Vagina (tissue), 2 donors: ENCODE measurements at places on chromosomes 16 and 17.

DNA sequence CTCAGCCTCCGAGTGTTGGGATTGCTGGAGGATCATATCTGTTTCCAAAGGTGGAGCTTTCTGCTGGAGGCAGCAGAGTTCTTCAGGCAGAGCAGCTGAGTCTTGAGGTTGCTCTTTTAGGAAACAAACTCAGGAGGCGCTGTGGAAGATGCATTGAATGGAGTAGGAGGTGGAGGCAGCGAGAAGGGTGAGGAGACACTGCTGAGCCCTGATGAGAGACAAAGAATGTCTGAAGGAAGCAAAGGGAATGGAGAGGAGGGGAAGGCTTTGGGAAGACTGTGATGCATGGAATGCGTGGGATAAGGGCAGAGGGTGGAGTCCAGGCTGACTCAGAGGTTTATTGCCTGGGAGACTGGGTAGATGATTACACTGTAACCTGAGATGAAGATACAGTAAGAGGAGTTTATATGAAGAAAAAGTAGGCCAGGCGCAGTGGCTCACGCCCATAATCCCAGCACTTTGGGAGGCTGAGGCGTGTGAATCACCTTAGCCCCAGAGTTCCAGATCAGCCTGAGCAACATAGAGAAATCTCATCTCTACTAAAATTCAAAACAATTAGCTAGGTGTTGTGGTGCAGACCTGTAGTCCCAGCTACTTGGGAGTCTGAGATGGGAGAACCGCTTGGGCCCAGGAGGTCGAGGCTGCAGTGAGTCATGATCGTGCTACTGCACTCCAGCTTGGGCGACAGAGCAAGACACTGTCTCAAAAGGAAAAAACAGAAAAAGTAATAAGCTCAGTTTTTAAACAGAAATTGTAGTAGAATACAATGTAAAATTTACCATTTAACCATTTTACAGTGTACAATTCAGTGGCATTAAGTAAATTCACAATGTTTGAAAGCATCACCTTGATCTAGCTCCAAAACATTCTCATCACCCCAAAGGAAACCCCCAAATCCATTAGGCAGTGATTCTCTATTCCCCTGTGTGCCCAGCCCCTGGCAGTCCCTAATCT, 17.8 kb upstream of the TMEM219 start:
- no peak for DNase-seq

- no peak for DNase-seq
Measured at GRCh38 chr16:58264961-58265479, 29.8 kb downstream of the PRSS54 start.

- no peak for DNase-seq
Measured at GRCh38 chr16:87012954-87013938, 303.9 kb downstream of the C16orf95 start.

DNA sequence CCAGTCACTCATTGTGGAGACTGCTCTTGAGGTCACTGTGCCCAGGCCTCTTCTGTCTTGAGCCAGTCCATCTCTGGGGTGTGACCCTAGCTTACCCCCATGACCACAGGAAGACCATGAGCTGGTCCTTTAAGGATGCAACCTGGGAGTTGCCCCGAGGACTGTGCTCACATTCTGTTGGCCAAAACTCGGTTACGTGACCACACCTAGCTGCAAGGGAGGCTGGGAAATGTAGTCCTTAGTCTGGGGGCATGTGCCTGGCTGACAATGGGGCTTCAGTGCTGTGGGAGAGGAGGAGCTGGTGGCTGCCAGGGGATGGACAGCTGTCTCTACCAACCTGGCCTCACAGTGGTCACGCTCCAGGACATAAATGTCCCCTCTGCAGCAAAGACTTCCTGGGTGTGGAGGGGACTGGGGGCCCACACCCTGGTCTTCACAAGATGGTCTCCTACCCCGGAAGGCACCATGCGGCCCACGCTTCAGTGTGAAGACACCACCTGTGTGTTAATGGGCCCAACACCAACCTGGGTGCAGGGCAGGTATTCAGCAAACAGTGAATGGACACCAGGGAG, 55.4 kb downstream of the JPH3 start:
- no peak for DNase-seq

DNA sequence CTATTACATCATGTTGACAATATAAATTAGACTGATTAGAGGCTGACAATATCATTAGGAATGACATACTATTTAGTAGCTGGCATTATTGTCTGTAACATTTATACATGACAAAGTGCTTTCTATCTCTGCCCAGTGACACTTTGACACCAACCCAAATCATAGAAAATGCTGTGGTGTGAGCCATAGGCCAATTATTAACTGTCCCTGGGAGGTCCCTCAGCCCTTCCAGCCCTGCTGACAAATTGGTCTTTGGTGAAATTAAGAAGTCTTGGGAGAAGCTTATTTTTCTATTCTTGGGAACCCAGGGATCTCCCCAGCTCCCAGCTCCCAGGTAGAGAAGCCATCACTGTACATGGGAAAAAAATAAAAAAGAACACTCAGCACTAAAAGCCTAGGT, 179.6 kb downstream of the AIPL1 start:
- no peak for DNase-seq

GRCh38 chr17:64262198-64262999, 661 bp downstream of the TEX2 start:
- no peak for DNase-seq

DNA sequence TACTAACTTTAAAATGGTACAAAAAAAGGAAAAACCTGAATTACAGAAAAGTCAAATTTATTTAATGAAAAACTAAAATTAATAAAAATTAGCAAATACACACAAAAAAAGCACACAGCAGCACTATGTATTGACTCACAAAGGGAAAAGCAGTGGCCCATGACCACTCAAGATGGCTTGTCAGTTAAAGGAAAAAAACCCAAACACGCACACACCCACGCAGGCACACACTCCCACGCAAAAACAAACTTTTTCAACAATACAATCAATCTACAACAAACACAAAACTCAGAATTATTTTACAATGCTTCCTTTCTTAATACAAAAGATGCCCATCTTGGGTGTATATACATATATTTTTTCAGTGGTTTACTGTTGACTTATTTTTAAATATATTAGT, 24.2 kb downstream of the SIAH1 start:
- DNase-seq, result no peak

DNA sequence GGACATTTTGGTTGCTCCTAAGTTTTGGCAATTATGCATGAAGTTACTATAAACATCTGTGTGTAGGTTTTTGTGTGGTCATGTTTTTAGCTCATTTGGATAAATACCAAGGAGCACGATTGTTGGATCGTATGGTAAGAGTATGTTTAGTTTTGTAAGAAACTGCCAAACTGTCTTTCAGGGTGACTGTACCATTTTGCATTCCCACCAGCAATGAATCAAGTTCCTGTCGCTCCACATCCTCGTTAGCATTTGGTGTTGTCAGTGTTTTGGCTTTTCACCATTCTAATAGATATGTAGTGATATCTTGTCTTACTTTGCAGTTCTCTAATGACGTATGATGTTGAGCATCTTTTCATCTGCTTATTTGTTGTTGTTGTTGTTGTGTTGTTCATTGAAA, 20.2 kb downstream of the TENT4B start:
- no peak for DNase-seq

DNA sequence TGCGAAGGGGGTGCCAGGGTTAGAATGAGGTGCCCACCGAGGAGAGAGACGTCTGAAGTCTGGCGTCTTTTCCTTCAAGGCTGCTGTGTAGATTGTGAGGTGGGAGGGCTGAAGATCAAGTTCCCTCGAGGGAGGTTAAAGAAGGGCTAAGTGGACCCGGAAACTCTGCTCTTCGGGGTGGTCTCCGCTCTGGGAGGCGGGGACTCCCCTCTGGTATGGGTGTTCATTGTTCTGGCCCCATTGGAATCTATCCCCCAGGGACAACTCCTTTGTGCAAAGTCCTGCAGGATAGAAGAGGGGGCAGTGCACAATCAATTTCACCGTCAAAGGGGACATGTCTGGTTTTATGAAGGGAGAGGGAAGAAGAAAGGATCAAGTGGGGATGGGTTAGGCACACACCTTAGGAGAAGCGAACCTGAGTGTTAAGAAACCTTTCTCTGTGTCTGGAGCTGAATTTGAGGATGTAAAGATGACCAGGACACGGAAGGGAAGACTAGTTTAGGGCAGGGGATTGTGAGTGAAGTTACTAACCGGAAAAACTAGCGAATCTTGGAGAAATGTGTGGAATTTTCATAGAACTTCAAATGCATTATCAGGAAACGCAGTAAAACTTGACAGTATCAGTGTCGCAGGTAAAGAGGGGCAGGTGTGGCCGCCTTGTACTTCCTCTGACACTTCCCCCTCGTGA, 809 bp upstream of the RAB34 start:
- DNase-seq, result no peak

- DNase-seq, result no peak
Measured at GRCh38 chr16:79069121-79069520, 531.4 kb downstream of the MAF start.

- DNase-seq, result no peak
Measured at GRCh38 chr17:80851277-80851925, 140.2 kb upstream of the CHMP6 start.

- no peak for DNase-seq
Measured at GRCh38 chr17:15236281-15237105, 28.6 kb downstream of the PMP22 start.

DNA sequence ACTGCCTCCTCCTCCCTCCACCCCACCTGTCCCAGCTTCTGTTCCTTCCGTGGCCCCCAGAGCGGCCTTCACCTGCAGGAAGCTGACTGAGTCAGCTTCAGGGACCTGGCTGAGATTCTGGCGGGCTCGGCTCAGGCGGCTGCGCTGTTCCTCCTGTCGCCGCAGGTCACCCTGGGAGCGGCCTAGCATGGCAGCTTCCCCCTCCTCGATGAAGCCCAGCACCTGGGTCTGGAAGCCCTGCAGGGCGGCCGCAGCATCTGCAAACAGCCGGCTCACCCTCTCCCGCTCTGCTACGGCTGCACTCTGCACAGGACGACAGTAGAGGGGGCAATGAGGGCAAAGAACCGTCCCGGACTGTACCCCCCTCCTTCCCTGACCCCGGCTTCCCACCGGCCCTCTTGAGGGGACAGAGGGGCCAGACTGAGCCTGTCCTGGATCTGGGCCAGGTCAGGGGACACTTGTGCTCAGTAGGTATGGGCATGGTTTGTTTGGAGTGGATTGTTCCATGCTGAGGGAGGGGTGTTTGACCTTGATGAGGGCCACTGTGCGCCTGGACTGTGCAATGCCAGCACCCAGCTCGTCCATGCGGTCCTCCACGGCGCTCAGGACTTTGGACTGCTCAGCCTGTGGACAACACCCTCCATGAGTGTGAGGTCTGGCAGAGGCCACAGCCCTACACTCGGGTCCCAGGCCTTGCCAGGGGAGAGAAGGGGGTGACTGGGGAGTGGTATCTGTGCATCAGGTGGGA, 2.0 kb downstream of the TRIM47 start:
- no peak for DNase-seq

GRCh38 chr17:34354637-34355036, 1.6 kb upstream of the CCL13 start:
- no peak for DNase-seq

- peak; percentile 69 for DNase-seq
Measured at GRCh38 chr16:81928975-81929374, 82.3 kb downstream of the SDR42E1 start.

DNA sequence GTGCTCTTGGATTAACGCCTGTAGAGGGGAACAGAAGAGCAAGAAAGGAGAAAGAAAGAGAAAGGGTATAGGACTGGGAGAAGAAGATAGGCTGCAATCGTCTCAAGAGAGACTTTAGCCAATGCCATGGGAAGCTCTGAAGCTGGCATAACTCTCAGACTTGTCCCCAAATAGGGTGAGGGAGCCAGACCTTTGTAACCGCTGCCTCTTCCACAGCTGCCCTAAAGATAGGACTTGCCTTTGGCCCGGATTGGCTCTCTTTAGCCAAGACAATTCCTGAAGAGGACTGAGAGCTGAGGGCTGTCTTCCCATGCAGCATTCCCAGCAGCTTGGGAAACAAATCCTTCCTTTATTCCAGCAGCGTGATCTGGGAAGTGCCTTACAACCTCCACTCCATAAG, 20.8 kb upstream of the MMD start:
- DNase-seq, result no peak

DNA sequence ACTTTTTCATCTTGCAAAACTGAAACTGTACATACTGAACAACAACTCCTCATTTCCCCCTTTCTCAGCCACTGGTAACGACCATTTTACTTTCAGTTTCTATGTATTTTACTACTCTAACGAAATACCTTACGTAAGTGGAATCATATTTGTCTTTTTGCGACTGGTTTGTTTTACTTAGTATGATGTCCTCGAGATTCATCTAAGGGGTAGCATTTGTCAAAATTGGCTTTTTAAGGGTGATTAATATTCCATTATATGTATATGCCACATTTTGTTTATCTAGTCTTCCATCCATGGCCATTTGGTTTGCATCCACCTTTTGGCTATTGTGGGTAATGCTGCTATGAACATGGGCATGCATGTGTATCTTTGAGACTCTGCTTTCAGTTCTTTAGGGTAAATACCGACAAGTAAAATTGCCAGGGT, 10.4 kb downstream of the KPNB1 start:
- no peak for DNase-seq

DNA sequence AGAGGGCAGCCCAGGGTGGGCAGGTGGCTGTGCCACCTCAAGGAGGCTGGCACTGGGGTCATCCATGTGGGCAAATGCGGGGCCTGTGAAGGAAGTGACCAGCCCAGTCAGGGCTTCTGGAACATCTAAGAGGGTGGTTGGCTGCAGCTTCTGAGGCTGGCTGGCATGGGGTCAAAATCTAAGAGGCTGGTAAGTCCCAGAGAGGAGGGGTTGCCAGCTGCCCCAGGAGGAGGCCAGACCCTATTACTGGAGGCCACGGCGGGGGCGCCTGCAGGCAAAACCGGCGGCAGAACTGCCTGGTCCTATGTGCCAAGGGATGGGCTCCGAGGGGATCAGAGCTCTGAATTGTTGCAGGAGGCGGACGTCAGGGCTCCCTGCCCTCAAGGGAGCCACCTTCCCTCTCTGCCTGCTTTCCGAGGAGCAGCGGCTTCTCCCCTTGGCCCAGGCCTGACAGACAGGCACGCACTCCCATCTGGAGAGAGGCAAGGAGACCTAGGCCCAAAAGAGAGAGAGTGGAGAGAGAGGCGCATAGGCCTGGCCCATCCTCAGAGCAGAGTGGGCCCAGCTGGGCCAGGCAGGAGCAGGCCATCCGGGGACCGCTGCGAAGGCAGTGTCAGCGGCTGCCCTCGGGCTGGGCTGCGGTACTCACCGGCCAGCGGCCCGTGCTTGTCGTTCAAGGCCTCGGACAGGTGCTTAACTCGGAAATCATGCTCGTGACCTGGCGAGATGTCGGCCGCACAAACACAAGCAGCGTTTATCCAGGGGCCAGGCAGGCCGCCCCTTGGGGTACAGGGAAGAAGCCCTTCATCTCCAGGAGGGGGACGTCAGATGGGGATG, 10.9 kb downstream of the ZACN start:
- no peak for DNase-seq

DNA sequence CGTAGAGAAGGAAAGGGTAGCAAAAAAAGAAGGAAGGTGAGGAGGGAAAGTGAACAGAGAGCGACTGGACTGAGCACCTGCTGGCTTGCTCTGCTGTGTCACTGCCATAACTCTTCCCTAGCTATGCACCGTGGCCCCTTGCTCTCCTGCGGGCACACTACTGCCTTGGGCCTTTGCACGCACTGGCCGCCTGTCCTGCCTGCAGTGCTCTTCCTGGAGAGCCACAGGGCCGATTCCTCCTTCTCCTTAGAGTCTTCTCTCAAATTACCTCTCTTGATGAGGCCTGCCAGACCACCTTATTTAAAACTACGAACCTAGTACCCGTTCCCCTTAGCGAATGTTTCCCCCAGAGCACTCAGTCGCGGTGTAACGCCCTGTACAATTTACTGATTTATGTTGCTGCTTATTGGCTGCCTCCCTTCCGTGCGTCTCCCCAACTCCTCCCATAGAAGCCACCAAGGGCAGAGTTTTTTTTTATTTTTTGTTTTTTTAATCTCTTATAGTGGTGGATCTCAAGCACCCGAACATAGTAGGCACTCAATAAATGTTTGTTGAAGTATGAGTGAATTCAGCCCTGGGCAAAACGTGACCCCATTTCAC, 70.3 kb downstream of the RAI1 start:
- DNase-seq, result no peak
